Right lobe of liver (tissue), 6 donors: ENCODE measurements at places on chromosomes 2 and 18.

- H3K27ac ChIP-seq = no peak overlapping the region
- no peaks in the 10 kb centered on the region for H3K27me3 ChIP-seq
- H3K4me3 ChIP-seq = no peak overlapping the region
- H3K4me1 ChIP-seq = no peaks in the 10 kb centered on the region
Measured at GRCh38 chr2:151815821-151816489, 12.3 kb downstream of the ARL5A start.

DNA sequence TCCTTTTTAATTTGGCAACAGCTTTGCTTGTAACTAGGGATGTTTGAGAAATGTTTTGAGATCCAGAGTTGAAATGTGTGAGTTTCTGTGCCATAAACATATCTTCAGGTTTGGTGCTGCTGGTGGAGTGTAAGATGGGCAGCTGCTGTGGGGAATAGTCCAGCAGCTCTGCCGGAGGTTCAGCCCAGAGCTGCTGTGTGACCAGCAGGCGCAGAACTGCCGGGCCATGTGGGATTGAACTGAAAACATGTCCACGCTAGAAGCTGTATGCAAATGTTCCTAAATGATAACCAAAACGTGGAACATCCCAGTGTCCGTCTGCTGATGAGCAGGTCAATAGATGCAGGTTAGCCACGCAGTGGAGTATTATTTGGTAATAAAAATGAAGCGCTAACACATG, 99.6 kb downstream of the DGKD start:
- H3K4me1 ChIP-seq = no peaks in the 10 kb centered on the region
- peaks cover 29% of the 10 kb centered on the region for H3K36me3 ChIP-seq
- no peaks in the 10 kb centered on the region for H3K27me3 ChIP-seq
- H3K27ac ChIP-seq = no peak overlapping the region
- no peak for DNase-seq
- H3K4me3 ChIP-seq = no peak overlapping the region

DNA sequence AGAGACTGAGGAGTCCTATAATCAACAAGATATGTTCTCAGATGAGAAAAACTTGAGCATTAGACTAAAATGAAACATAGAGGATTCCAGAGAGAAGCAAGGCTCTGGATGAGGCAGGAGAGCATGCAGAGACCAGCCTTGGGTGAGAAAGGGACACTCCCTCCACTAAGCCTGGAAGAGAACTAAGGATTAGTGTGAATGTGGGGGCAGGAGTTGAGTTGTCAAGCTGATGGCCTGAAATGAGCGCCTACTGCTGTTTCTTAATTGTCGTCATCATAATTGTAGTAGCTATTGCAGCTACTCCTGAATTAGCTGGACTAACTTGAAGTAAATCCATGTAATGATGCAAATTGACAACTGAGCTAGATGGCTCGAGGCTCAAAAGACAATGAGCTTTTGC, 114.1 kb downstream of the PKP4 start:
- H3K36me3 ChIP-seq = no peaks in the 10 kb centered on the region
- DNase-seq = no peak
- H3K27ac ChIP-seq = no peak overlapping the region

DNA sequence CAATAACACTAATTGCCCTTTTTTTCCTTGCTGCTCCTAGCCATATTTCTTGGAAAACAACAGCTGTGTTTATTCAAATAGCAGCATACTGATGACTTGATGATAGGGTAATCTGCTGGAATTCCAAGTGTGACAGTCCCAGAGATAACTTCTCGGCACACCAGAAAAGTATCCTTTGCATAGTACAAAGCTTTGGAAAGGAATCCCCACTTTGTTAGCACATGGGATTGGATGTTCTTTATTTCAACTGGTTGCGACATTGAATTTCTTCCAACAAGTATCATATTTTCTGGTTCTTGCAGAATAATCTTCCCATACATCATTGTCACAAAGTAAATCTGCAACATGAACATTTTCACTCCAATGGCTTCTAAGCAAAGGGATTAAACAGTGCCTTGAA, 445.8 kb upstream of the ACVR2A start:
- H3K36me3 ChIP-seq = no peaks in the 10 kb centered on the region
- no peaks in the 10 kb centered on the region for H3K4me1 ChIP-seq
- no peaks in the 10 kb centered on the region for H3K27me3 ChIP-seq
- no peak for DNase-seq
